ENCODE measurements at places on chromosomes 4 and X. TPM values are rescaled to one million over a fixed set of nuclear protein-coding genes. Genes with fewer than 3 reads are reported as not detected.

ARHGAP10 gene
- total RNA-seq: 38.0 TPM

TRPC3 gene
- 2.9 TPM for total RNA-seq

PLAC1 gene
- not detected for total RNA-seq

SLC4A4 gene
- 0.85 TPM for total RNA-seq

TCEAL9 gene
- total RNA-seq: 65.6 TPM

SYP gene
- 0.73 TPM for total RNA-seq

IDUA gene
- total RNA-seq: 15.8 TPM

STS gene
- 11.5 TPM for total RNA-seq

DCLK2 gene
- total RNA-seq: 10.9 TPM

YY2 gene
- 1.6 TPM for total RNA-seq

TMEM131L gene
- 21.1 TPM for total RNA-seq

VCX2 gene
- total RNA-seq: not detected

STAG2 gene
- total RNA-seq: 63.3 TPM

TLR3 gene
- total RNA-seq: 9.9 TPM

UGT8 gene
- 0.49 TPM for total RNA-seq

PAGE5 gene
- total RNA-seq: not detected

XPNPEP2 gene
- 9.9 TPM for total RNA-seq

NR3C2 gene
- 3.5 TPM for total RNA-seq

HDAC6 gene
- total RNA-seq: 44.3 TPM

LRIT3 gene
- under 0.01 TPM for total RNA-seq

GSTCD gene
- total RNA-seq: 8.6 TPM

FGF13 gene
- total RNA-seq: 2.3 TPM

COX7B2 gene
- total RNA-seq: not detected

NCAPG gene
- total RNA-seq: 3.6 TPM

CLDN2 gene
- total RNA-seq: not detected

MTTP gene
- not detected for total RNA-seq

ZCCHC18 gene
- 0.16 TPM for total RNA-seq

PRRG1 gene
- 12.3 TPM for total RNA-seq

HPGDS gene
- total RNA-seq: not detected

HTN3 gene
- total RNA-seq: not detected

MAGEE2 gene
- total RNA-seq: not detected

MRPS18C gene
- total RNA-seq: 10.2 TPM

PDLIM3 gene
- total RNA-seq: 0.12 TPM

GPR119 gene
- not detected for total RNA-seq

LUZP4 gene
- total RNA-seq: not detected

USP51 gene
- 3.6 TPM for total RNA-seq

ADH1B gene
- 43.5 TPM for total RNA-seq

STATH gene
- not detected for total RNA-seq

ZNF185 gene
- 7.8 TPM for total RNA-seq

STOX2 gene
- 0.49 TPM for total RNA-seq

Data from hair follicle dermal papilla cell (primary cell).